Adrenal gland (tissue), 19 donors: ENCODE measurements at places on chromosomes 16 and 17. TPM values are rescaled to one million over a fixed set of nuclear protein-coding genes. Genes with fewer than 3 reads are reported as not detected.
A peak's percentile ranks its signal among the peaks of the same experiment; 100 is the strongest.

GNAO1 gene
- 7.8 TPM for total RNA-seq

MYH11 gene
- total RNA-seq = 19.4 TPM

KLHDC4 gene
- total RNA-seq = 19.7 TPM

DNA sequence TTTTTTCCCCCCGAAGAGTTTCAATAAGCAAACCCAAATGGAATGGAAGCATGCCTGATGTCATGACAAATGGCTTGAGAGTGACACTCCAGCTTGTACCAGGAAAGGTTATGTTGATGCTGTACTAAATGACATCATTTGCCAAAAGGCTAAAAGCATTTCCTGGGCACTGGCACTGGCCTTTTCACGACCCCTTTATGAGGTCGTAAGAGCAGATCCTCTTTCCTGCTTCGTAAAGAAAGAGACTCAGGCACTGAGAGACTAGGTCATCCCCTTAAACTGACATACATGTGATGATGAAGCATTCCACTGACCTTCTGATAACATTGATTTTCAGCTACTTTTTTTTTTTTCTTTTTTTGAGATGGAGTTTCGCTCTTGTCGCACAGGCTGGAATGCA is 30.5 kb downstream of the CEP295NL start:
- no peak overlapping the region for H3K27ac ChIP-seq
- no peaks in the 10 kb centered on the region for H3K27me3 ChIP-seq
- peaks cover 13% of the 10 kb centered on the region for H3K4me1 ChIP-seq
- no peak for DNase-seq

DNA sequence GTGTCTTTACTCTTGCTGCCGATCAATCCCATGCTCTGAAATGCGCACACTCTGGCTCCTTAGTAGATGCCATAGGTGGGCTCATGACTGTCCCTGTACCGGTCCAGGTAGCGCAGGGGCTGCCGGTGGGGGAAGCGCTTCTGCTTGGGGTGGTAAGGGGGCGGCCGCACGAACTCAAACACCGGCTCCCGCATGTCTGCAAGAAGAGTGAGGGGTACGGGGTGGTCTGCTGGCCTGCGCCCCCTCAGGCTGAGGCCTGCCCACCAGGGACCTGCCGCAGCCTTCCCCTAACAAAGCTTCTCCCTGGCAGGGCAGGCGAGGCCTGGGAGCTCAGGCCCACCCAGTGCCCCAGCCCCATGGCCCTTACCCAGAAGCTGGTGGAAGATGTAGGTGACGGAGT is 2.0 kb upstream of the TRIM65 start:
- H3K27ac ChIP-seq = no peak overlapping the region
- no peak overlapping the region for H3K4me3 ChIP-seq
- no peak for DNase-seq
- H3K4me1 ChIP-seq = peaks cover 30% of the 10 kb centered on the region

DNA sequence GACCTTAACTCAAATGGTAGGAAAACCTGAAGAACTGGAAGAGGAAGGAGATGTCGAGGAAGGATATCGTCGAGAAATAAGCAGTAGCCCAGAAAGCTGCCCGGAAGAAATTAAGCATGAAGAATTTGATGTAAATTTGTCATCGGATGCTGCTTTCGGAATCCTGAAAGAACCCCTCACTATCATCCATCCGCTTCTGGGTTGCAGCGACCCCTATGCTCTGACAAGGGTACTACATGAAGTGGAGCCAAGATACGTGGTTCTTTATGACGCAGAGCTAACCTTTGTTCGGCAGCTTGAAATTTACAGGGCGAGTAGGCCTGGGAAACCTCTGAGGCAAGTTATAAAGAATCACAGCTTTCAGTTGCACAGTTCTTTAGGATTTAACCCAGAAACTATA is 15.5 kb downstream of the ERCC4 start:
- H3K27me3 ChIP-seq = no peaks in the 10 kb centered on the region
- peaks cover 15% of the 10 kb centered on the region for H3K36me3 ChIP-seq
- peaks cover 19% of the 10 kb centered on the region for H3K4me1 ChIP-seq
- no peak overlapping the region for H3K4me3 ChIP-seq
- peak overlapping the region; percentile 83 for H3K27ac ChIP-seq

GRCh38 chr17:45270828-45271418 is 9.0 kb upstream of the SPATA32 start:
- peaks cover 77% of the 10 kb centered on the region for H3K36me3 ChIP-seq
- no peak overlapping the region for H3K27ac ChIP-seq
- no peaks in the 10 kb centered on the region for H3K27me3 ChIP-seq
- no peaks in the 10 kb centered on the region for H3K4me1 ChIP-seq

DNA sequence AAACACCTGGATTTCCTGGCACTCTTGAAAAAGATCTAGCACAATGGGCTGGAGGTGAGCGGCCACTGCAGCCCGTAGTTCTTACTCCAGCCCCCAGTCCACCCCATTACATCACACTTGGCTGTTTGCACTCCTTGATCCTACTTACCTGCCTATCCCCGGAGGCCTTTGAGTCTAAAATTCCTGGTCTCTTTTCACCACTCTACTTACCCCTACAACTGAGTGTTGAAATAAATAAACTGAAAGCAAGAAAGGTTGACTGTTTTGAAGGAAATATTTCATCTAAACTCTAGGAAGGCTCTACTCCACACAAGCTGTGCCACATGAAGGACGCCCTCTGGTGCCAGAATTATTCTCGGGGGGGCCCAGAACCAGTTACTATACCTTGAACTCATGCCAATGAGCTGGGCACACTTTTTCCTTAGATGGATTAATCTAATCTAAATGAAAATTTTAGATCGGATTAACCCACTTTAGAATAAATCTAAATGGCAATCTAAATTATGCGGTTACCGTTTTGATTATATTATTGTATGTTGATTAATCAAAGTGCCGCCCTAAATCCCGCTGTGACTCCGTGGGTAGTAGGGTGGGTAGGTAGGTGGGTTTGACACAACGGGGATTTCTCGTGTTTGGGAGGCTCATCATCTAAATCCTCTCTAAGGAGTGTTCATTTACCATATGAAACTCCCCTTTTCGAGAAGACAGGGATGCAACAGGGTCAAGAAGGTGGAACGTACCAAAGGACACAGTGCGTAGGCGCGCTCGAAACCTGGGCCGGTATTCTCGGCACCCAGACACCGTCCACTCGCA is 651 bp upstream of the EIF1 start:
- H3K27ac ChIP-seq = peak overlapping the region; percentile 71
- DNase-seq = peak; percentile 91
- H3K4me1 ChIP-seq = peaks cover 34% of the 10 kb centered on the region
- peaks cover 37% of the 10 kb centered on the region for H3K36me3 ChIP-seq
- no peak overlapping the region for H3K4me3 ChIP-seq
- no peaks in the 10 kb centered on the region for H3K27me3 ChIP-seq
